Activated effector memory CD4-positive, alpha-beta T cell treated with Interleukin-2 at 50 U/mL for 16 hours (primary cell): ENCODE measurements at places on chromosomes 5 and 9.

- DNase-seq: no peak
Measured at GRCh38 chr9:131707733-131708157, 32.1 kb downstream of the RAPGEF1 start.

DNA sequence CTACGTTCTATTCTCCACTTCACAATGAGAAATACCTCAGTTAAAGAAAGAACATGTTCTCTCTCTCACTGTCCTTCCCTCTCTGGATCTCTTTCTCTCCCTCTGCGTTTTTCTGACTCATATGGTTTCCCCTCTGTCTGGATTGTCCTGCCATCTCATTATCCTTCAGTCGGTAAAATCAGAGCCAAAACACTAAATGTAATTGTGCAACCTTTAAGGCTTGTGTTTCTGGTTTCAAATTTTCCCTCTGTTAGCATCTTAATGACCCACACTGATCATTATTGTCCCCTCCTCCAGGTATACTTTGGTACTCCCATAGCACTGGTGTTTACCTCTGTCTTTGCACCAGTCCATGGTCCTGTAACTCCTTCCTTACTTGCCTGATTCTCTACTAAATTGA lies 509.4 kb upstream of the C9orf72 start:
- no peak for DNase-seq

GRCh38 chr9:72213906-72214305 lies 64.7 kb downstream of the GDA start:
- DNase-seq: no peak

DNA sequence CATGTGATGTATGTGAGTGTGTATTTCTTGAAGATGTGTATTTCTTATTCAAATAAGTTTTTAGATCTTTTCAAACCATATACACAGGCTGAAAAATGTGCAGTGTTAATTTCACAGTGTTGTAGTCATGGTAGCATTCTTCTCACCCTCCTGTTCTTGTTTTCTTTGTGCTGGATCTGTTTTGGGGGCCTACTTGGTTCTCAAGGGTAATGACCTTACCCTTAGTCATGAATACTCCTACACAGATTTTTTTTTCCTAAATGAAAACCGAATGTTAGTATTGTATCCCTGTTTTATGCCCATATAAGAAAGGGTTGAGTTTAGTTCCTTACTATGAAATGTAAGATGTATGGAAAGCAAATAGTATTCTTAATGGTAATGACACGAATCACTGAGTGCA lies 88.0 kb downstream of the SLC44A1 start:
- no peak for DNase-seq

DNA sequence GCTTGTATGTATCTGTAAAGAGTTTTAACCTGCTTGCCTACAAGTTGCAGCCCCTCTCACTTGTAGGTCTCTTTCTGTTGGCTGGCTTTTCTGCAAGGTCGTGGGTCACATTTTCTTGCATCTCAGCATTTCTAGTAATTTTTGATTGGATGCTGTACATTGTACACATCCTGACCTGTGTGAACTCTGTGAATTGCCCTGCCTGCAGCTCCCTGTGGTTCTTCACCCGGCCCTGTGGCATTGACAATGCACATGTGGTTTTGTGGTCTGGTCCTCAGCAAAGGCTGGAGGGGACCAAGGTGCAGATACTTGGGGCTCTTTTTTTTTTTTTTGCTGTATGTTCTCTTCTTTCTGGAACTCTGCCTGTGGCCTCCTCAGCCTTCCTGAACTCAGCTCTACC lies 53.6 kb downstream of the WNK2 start:
- DNase-seq: no peak

- no peak for DNase-seq
Measured at GRCh38 chr9:135613946-135614805, 25.2 kb downstream of the GLT6D1 start.

DNA sequence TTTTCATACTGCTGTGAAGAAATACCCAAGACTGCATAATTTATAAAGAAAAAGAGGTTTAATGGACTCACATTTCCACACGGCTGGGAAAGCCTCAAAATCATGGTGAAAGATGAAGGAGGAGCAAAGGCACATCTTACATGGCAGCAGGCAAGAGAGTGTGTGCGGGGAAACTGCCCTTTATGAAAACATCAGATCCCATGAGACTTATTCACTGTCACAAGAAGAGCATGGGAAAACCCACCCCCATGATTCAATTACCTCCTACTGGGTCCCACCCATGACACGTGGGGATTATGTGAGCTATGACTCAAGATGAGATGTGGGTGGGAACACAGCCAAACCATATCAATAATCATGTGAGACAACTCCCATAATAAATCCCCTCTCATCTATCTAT lies 8.7 kb downstream of the TTC39B start:
- no peak for DNase-seq

- no peak for DNase-seq
Measured at GRCh38 chr5:168266016-168266415, 25.4 kb upstream of the WWC1 start.

DNA sequence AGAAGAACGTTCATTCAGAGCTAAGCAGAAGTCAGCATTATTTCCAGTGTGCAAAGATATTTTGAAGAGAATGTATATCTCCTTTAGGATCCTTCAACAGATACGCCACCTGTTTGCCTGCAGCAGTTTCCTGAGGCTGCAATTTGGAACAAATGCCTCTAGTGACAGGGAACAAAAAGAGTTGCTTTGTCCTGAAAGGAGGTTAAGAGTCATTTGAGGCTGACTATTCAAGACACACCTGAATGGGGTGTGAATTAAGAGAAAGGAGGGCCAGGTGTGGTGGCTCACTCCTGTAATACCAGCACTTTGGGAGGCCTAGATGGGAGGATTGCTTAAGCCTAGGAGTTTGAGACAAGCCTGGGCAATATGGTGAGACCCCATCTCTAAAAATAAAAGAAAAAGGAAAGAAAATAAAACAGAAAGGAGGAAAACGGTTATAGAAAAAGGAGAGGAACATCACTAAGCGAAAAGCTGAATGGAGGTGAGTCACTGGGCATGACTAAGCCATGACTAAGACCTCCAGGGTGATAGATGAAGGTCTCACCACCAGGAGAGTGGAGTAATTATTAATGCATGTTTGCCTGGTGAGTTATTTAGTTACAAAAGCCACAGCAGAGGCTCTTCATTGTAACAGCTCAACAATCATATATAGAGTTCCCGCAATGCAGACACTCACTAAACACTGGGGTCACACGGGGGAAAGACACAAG lies 255.2 kb upstream of the TNC start:
- DNase-seq: no peak

DNA sequence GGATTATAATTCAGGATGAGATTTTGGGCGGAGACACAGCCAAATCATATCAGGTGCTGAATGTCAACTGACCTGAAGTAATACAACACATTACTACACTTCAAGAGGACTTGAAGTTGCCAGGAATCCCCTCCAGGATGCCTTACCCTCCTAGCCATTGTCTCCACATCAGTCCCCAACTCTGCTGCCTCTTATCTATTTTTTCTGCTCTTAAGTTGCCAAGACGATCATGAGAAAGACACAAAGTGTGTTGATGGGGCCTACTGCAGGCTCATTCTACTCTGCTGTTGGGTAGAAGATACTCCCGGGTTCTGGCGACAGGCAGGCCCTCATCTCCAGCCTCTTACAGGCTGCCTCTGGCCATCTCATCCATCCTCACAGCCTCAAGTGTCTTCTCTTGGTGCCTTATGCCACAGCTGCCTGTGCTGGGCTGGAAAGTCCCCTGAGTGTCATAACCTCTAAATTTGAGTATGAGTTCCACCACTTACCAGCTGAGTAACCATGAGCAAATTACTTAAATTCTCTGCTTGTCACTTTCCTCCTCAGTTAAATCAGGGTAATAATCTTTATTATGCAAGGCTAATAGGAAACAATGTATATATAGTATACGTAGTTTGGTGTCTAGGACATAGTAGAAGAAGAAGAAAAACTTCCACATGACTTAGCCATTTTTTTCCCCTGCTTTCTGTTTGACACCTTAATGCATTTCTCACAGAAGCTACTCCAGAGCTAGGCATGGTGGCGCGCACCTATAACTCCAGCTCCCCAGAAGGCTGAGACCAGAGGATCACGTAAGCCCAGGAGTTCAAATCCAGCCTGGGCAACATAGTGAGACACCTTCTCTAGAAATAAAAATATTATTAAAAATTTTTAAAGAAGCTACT lies 73.0 kb upstream of the SNX2 start:
- no peak for DNase-seq

- DNase-seq: no peak
Measured at GRCh38 chr5:157574456-157575380, 857 bp downstream of the ADAM19 start.

GRCh38 chr5:67896311-67896929 lies 319.1 kb upstream of the PIK3R1 start:
- DNase-seq: no peak

GRCh38 chr5:151275803-151276202 lies 22.8 kb downstream of the GM2A start:
- no peak for DNase-seq

- DNase-seq: no peak
Measured at GRCh38 chr5:41485533-41485932, 24.9 kb downstream of the PLCXD3 start.

GRCh38 chr9:125521462-125522327 lies 185.3 kb downstream of the MAPKAP1 start:
- DNase-seq: no peak

DNA sequence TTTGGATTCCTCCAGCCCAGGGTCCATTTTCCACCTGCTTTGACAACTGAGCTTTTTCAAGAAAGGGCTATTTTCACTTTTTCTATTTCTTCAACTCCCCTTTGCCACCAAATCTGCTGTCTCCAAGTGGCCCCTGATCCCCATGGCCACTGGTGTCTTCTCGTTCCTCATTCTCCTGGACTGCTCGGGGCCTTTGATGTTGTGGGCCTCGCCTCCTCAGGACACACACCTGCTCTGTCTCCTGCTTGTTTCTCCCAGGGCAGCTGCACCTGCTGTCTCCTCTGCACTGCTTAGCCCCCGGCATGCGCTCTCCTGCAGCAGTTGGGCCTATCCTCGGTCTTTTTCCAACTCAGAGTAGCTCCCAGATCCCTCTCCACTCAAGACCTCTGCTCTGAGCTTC lies 16.3 kb upstream of the NANS start:
- no peak for DNase-seq

DNA sequence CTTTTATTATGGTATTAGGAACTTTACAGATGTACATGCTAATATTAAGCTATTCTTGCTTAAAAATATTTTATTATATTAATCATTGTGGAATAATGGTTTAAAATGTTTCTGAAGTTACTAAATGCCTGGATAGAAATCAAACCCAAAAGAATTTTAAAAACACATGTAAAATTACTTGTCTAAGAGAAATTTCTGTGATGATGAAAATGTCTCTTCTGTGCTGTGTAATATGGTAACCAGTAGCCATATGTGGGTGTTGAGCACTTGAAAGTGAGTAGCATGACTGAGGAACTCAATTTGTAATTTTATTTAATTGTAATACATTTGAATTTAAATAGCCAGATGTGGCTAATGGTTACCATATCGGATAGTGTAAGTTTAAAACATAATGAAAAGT lies 66.7 kb upstream of the HSPB3 start:
- DNase-seq: no peak

DNA sequence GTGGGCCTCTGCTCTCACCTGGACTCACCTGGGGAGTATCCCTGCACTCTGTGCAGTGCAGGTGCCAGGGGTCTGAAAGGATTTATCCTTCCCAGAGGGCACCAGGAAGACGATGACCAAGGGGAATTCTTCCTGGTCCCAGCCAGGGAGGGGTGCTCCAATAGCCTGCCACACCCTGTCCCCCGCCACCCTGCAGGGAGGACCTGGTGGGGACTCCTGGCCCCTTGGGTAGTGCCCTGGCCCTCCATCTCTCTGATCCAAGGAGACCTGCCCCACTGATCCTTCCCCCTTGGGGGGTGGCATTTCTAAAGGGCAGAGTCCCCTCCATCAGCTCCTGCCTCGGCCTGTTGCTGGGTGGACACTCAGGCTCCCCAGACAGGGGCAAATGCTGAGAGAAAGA lies 70.7 kb downstream of the NTNG2 start:
- no peak for DNase-seq

- DNase-seq: no peak
Measured at GRCh38 chr9:72998363-72998762, 45.5 kb upstream of the ALDH1A1 start.
